Stimulated activated CD4-positive, alpha-beta T cell treated with anti-CD3 and anti-CD28 coated beads, Interleukin-12 subunit alpha, Interleukin-12 subunit beta, amount 100 ng/mL, for 48 hours (primary cell): ENCODE measurements at places on chromosomes 4 and X.

DNA sequence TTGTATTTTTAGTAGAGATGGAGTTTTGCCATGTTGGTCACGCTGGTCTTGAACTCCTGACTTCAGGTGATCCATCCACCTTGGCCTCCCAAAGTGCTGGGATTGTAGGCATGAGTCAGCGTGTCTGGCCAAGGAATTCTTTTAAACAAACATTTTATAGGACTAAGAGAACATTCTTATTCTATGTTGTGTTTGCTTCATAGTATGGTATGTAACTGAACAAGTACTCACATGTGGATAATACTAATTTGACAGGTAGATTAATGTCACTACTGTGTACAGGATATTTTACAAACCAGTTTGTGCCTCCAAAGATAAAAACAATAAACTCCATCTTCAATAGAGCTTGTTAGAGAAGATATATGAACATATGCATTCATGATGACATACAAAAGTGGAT lies 1353.4 kb downstream of the PCDH7 start:
- no peak for DNase-seq

GRCh38 chrX:142359331-142359730 lies 154.2 kb upstream of the MAGEC2 start:
- no peak for DNase-seq

GRCh38 chr4:41332510-41333054 lies 75.9 kb downstream of the UCHL1 start:
- no peak for DNase-seq

GRCh38 chr4:26367811-26368210 lies 47.0 kb downstream of the RBPJ start:
- no peak for DNase-seq

GRCh38 chrX:30270639-30271038 lies 23.7 kb downstream of the MAGEB1 start:
- DNase-seq: no peak

- no peak for DNase-seq
These were observed at the start of gene CXCL8 for GRCh38 chr4:73740353-73740778. Gene CXCL8, plus strand, starts transcription at chr4:73740569. Its CDS starts 90 bp downstream, at chr4:73740659.
